ENCODE measurements at places on chromosomes 4 and X.

DNA sequence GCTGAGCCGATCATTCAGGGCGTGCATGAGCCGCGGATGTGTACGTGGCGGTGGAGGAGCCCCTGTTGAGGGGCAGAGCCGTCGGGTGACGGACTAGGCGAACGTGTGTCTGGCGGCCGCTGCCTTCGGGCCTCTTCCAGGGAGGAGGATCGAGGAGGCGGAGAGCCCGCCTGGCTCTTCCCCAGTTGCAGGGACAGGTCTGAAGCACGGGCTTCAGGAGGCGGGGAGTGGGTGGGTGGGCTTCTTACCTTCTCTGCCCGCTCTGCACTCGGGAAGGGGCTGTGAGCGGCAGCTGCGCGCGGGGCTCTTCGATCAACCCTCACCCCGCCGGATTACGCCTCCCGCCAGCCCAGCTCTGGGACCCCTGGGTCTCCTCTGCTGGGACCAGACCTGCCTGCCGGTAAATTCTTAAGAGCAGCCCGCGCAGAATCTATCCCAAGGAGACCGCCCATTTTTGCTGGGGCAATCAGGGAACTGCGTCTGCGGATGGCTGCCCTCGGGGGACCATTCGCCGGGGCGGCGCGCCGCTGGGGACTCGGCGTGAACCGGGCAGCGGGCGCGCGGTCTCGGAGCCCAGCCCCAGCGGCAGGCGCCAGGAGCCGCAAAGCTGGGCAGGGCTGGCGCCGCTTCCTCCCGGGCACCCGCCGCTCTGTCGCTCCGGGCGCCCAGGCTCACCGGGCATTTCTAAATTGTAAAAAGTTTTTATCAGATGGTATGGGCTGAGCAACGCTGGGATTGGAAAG, 4.9 kb downstream of the PLAC8 start:
- peak; percentile 57 for DNase-seq

DNA sequence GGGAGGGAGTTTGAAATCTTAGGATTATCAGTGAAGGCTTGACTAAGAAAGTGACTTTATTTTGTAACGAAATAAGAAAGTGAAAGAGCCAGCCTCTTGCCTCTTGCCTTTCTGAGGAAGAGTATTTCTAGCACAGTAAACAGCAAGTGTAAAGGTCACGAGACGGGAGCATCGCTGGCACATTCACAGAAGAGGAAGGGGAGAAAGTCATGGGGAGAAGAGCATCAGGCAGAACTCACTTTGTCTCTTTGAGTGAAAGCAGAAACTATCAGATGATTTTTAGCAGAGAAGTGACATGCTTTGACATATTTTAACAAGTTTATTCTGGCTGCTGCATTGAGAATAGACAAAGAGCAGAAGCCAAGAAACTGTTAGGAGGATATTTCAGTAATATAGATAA, 313.8 kb downstream of the CAMK2D start:
- DNase-seq: peak; percentile 35

DNA sequence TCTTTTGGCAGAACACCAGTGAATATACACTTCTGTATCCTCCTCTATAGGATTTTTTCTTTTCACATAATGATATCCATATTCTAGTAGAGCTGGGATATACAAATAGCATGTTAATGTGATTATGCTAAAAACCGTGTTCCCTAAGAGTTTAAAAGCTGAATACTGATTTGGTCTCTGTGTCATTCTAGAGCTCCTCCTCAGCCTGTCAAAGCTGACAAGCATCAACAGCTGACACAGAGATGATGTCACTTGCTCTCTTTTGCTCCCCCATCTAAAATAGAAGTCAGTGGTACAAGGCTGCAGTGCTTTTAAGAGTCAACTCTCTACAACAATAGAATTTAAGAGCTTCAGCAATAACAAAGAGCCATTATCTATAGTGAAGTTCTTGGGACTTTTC, 17.1 kb upstream of the HERC3 start:
- DNase-seq: no peak

GRCh38 chrX:107691024-107691448, 62.7 kb downstream of the PRPS1 start:
- DNase-seq: no peak

DNA sequence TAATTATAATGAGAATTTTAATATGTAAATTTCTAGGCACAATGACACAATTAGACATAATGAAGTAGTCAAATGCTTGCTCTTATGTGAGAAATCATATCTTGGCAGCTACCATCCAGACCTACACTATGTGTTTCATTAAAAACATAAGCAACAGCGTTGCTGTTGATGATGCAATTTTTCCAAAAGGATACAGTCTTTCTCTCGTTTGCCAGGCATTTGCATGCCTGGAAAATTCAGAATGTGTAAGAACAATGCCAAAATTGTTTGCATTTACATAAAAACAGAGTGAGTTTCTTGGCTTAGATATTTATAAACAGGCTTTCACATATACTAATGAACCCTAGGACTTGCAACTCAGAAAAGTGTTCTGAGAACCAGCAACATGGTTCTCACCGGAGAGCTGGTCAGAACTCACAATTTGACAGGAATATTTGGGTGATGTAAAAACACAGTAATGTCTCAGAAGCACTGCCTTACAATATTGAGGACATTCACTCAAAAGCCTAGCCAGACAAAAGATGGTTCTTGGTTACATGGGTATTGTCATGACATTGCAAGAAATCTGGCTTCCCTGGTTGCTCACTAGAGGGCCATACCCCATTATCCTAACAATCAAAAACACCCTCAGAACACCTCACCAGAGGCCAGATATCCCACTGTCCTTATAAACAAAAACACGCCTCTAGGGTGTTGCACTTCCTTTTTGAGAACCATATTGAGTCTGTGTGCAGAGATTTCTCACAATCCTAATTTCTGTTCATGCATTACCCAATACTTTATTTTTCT, 1029.0 kb upstream of the AGA start:
- no peak for DNase-seq

GRCh38 chr4:64068096-64068495, 341.2 kb downstream of the TECRL start:
- no peak for DNase-seq

- DNase-seq: no peak
Measured at GRCh38 chr4:25919676-25920075, 5.7 kb downstream of the SMIM20 start.

GRCh38 chr4:80226094-80226493, 28.8 kb downstream of the PRDM8 start:
- no peak for DNase-seq

DNA sequence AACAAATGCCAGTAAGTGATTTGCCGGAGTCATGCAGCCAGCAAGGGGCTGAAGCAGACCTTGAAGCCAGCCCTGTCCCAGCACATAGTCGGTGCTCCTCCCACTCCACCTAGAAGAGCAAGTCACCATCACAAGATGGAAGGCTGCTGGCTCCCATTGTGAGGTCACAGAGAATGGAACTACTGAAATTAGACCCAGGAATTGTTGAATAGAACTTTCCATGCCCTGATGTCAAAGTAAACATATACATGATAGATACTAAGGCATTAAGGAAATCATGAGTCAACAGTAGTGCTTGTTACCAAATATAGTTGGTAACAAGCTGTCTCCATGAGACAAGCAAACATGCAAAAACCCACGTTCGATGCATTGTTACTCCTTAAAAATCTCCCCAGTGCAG, 177.1 kb upstream of the MID1 start:
- DNase-seq: no peak

GRCh38 chr4:5141802-5142201, 90.5 kb downstream of the STK32B start:
- DNase-seq: no peak

DNA sequence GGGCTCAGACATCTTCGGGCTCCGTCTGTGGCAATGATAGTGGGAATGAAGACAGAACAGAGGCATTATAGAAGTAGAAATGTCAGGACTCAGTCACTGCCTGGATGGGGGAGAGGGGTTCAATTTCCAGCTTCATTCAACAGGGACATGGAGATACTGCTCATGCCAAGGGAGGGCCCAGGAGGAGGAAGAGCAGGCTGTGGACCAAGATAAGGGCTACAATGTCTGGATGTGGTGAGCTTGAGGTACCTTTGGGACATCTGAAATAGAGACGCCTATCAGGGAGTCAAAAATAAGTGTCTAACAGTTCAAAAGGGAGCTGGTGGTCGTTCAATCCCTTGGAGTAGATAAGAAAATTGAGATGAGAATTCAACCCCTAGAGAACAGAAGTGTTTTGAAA, 34.5 kb downstream of the ELF4 start:
- no peak for DNase-seq

- DNase-seq: no peak
Measured at GRCh38 chrX:70087857-70088630, 25.8 kb downstream of the OTUD6A start.

- no peak for DNase-seq
Measured at GRCh38 chr4:78121338-78121904, 64.3 kb downstream of the FRAS1 start.

GRCh38 chr4:1026115-1026514, 14.7 kb downstream of the FGFRL1 start:
- peak; percentile 41 for DNase-seq

- no peak for DNase-seq
Measured at GRCh38 chr4:93409035-93409434, 419.5 kb upstream of the ATOH1 start.

DNA sequence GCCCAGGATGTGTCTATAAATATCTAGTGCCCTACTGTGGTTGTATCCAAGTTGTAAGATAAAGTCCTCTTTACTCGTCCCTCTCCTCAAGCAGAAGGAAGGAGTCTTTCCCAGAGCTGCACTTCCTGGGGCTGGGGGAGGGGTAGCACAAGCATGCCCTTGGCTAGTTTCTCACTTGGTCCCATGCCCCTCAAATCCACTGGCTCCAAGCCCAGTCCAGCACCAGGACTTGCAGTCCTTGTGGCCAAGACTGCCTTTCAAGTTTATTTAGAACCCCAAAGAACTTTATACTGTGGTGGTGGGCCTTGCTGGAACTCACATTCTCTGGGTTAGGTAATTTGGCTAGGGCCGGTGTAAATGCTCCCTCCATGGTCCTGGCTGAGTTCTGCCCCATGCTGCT, 43.2 kb upstream of the SLC10A4 start:
- DNase-seq: no peak

GRCh38 chr4:77600521-77601451, 4.8 kb upstream of the CXCL13 start:
- DNase-seq: peak; percentile 36

GRCh38 chrX:52082578-52082977, 13.6 kb upstream of the MAGED4B start:
- DNase-seq: no peak

GRCh38 chrX:36867143-36867542, 141.0 kb upstream of the FAM47C start:
- DNase-seq: no peak

DNA sequence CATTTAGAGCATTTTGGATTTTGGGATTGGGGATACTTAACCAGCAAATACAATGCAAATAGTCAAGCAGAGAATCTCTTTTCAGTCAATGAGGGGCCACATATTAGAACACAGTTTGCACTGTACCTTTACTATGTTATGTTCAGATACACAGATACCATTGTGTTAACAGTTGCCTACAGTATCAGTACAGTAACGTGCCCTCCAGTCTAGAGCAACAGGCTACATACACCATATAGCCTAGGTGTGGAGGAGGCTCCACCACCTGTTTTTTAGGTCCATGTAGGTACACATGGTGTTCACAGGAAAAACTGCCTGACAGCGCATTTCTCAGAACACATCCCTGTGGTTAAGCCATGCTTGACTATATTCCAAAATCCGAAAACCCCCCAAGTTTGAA, 9.1 kb downstream of the GRPEL1 start:
- DNase-seq: no peak

GRCh38 chr4:179586460-179586859, 2144.2 kb upstream of the AGA start:
- no peak for DNase-seq

DNA sequence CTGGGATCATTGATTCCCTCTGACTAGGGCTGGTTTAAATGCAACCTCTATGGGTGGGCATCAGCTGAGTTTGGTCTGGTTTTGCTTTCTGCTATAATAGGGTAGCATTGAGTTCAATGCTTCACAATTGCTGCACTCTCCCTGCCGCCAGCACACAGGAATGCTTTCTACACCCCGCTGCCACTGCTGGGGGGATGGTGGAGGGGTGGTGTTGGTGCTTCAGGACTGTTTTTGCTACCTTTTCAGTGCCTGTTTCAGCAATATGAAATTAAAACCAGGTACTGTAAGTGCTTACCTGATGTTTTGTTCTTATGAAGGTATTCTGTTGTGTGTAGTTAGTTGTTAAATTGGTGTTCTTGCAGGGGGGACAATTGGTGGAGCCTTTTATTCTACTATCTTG, 67.7 kb downstream of the GNL3L start:
- DNase-seq: no peak

DNA sequence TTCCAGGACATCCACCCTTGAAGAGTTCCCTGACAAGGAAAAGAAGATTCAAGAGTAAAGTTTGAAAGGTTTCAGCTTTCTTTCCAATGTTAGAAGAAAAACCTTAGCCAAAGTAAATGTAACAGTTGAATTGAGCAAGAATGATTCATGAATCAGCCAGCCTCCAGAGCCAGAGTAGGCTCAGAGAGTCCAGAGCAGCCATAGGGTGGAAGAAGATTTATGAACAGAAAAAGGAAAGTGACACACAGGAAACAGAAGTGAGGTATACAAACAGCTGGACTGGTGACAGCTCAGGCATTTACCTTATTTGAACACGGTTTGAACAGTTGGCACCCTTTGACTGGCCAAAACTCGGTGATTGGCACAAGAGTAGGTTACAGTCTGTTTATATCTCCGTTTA, 63.2 kb downstream of the QDPR start:
- no peak for DNase-seq

DNA sequence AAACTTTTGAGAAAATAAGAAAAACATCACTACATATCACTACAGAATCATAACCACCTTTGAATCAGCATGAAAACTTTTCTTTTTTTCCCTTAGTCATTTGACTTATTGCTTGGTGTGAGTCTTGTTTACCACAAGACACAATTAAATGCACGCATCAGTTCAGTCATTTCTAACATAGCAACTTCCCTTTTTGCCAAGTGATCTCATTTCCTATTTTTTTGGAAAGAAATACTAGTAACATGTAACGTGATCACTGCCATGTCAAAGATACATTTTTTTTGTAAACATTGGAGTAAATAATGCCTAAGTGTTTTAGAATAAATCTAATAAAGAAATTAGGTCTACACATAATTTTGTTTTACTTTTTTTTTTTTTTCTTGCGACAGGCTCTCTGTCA, 5.1 kb upstream of the CXCL8 start:
- DNase-seq: no peak

DNA sequence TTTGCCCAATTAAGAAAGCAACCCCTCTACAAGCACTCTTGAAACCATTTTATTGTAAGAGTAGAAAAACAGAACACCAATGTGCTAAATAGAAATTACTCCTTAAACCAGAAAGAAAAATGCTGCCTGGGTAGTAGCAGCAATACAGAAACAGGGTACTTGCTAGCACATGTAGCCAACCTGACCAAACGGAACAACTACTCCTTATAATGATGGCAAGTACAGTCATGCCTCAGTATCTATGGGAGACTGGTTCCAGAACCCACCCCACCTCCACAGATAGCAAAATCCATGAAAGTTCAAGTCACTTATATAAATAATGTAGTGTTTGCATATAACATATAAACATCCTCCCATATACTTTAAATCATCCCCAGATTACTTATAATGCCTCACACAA, 168.8 kb downstream of the ATRX start:
- DNase-seq: no peak
